NCI-H1092 (cell line): ENCODE measurements at places on chromosomes 7 and 10.

DNA sequence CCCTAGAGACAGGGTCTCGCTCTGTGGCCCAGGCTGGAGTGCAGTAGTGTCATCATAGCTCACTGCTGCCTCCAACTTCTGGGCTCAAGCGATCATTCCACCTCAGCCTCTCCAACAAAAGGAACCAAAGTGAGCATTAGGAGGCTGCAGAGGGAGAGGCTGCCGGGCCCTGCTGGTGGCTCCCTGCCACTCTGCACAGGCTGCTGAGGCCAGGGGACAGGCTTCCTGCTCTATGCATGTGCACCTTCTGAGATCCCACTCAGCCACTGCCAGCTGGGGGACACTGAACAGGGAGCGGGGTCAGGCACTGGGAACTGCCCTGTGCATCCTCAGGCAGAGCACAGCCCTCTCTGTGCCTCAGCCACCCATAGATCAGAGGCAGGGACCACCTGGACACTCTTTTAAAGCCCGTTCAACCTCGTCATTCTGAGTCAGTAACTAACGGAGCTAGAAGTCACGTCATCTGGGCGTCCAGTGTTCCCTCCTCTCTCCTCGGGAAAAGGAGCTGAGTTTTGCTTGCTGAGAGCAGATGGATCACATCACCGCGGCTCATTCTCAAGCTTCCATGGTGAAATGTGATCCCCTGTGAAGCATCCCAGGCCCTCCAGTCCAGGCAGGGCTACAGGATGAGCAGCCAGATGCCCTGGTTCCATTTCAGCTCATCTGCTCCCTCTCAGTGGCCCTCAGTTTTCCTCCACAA is 109.6 kb downstream of the MYL10 start:
- no peak for DNase-seq

DNA sequence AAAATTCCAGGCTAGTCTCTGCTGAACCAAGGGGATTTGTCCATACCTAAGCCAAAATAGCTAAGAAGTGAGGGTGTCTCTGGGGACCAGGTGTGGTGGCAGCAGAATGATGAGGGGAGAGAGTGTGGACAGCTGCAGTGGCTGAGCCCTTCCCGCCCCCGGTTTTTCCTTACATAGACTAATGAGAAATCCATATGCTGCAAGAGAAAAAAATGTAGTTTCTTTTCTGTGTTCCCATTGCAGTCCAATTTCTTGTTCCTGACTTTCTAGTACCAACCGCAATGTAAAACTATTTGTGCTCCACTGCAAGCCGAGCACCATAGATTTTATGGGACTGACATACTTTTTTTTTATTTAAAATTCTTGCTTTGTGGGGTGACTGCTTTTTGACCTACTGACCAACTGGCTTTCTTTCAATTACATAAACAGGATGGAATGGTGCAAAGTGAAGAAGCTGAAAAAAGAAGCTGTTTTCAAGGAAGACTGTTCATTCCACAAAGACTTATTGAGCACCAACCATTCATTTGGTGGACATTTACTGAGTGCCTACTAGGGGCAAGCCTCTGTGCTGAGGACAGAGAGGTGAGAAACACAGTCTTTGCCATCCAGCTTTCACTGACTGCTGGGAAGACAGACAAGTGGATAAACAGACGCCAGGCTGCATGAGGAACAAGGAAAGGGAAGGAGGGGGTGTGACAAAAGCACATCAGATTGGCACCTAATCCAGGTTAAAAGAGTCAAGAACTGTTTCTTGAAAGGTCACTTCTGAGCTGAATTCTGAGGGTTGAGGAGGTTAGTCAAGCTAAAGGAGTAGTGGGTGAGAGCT is 9.8 kb downstream of the CEP41 start:
- peak; percentile 77 for DNase-seq

GRCh38 chr10:48938281-48938680 is 1.4 kb downstream of the LRRC18 start:
- DNase-seq = no peak

- no peak for DNase-seq
Measured at GRCh38 chr7:107560898-107561516, 2.7 kb downstream of the COG5 start.

GRCh38 chr7:25615593-25615992 is 387.3 kb upstream of the NPVF start:
- no peak for DNase-seq

- DNase-seq = no peak
Measured at GRCh38 chr10:17649836-17650235, 5.9 kb downstream of the STAM start.

DNA sequence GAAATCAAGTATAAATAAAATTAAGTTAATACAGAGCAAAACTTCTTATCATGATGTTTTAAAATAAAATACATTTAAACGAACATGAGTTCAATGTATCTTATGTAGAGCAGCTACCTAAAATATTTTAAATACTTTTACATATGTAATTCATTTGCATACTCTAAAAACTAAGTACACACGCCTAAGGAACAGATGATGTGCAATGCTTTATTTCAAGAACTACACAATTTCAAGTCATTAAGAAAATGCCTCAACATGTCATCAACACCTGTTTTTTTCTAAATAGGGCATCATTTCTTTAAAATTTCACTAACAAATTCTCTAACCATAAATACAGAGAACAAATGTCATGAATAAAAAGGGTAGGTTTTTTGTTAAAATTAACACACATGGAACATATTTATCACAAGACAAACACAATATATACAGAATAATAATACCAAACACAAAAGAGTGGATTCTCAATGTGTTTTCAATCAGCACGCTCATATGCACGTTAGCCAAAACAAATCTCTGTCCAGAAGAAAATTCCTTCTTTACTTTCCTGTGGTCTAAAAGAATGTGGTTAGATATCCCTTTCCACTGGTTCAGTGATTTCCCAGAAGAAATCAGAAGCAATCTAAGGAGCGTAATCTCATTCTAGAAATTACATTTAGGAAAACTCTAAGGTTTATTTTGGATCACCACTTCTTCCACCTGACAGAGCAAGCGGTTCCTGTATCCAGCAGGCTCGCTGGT is 73.0 kb upstream of the PFKP start:
- no peak for DNase-seq

DNA sequence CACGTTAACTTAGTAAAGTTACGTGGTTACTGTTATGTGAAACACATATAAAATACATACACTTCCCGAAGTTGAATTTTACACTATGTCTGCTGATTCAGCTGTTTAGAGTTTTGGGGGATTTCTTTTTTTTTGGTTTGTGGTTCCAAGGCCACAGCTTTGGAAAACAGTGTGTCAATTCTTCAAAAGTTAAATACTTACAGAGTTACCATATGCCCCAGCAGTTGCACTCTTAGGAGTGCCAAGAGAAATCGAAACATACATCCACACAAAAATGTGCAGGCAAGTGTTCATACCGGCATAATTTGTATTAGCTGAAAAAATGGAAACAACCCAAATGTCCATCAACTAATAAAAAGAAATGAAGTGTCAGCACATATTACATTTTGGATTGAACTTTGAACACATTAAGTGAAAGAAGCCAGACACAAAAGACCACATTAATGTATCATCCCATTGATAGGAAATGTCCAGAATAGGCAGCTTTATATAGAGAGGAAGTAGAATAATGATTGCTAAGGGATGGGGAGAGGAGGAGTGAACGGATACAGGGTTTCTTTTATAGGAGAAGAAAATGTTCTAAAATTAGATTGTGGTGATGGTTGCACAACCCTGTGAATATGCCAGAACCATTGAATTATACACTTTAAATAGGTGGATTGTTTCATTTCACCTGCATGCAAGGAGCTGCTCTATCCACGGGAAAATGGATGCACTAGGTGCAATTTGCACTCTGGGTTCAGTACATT is 17.6 kb downstream of the APBB1IP start:
- no peak for DNase-seq

DNA sequence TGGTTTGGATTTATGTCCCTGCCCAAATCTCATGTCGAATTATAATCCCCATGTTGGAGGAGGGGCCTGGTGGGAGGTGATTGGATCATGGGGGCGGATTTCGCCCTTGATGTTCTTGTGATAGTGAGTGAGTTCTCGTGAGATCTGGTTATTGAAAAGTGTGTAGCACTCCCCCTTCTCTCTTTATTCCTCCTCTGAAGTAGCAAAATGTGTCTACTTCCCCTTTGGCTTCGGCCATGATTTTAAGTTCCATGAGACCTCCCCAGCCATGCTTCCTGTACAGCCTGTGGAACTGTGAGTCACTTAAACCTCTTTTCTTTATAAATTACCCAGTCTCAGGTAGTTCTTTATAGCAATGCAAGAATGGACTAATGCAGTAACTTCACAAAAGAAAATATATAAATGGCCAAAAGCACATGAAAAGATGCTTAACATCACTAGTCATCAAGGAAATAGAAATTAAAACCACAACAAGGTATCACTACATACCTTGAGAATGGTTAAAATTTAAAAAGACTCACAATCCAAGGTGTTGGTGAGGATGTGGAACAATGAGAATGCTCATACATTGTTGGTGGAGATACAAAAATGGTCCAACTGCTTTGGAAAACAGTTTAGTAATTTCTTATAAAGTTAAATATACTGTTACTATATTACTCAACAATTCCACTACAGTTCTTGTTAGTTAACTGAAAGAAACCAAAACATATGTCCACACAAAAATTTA is 218.7 kb downstream of the SNX10 start:
- no peak for DNase-seq

DNA sequence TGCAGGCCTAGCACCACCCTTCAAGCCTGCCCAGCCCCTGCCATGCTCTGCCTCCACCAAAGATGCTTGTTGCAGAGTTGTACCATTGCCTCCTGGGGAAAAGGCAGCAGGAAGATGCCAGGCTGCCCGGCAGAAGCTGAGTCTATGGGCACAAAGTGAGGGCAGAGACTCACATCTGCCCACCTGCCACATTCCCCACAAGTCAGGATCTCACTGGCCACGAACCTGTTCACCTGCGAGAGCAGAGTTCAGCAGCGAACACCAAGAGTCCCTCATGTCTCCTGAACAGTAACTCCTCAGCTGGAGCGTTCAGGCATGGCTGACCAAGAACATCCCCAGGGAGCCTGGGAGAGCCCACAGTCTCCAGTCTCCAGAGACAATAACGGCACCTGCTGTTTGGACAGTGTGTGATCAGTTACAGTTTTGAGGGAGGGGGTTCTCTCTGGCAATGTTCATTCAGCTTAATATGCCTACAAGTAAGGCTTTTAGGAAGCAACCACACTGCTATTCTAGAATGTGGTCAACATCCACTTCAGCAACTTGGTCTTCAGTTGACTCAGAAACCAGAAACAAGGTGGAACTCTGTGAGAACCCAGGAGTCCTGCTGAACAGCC is 78.5 kb downstream of the GRID1 start:
- peak; percentile 30 for DNase-seq

DNA sequence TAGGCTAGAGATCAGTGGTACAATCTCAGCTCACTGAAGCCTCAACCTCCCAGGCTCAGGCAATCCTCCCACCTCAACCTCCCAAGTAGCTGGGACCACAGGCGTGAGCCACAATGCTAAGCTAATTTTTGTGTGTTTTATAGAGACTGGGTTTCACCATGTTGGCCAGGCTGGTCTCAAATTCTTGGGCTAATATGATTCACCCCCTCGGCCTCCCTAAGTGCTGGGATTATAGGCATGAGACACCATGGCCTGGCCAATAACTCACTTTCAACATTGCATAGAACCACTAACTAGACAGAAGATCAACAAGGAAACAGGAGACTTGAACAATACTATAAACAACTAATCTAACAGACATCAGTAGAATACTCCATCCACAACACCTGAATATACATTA is 191.7 kb downstream of the LRRN3 start:
- DNase-seq = no peak

DNA sequence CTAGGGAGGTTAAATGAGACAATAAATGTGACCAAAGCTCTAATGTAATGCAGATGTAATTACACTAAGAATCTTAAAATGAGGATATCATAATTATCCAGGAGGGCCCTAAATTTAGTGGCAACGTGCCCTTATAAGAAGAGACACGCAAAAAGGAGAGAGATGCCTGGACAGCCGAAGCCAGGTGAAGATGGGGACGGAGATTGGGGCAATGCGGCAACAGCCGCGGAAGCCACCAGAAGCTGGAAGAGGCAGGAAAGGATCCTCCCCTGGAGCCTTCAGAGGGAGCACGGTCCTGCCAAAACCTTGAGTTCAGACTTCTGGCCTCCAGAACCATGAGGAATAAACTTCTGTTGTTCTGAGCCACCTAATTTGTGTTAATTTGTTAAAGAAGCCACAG is 25.3 kb upstream of the C10orf71 start:
- no peak for DNase-seq

DNA sequence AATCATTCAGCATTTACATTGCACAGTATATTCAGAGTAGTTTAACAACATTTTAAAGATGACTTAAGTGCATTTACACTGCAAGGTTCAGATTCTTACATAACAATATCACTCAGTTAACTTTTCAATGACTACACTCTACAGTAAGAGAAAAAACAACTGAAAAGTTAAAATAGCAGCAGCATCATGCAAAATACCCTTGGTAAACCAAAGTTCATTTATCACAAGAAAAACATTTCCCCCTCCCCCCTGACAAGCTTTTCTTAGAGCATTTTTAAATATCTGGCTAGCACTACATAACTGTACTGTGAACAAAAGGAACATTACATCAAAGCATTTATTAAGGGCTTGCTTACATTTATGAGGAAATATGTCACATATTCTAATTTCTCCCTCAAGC is 179.5 kb upstream of the HGF start:
- no peak for DNase-seq

- no peak for DNase-seq
Measured at GRCh38 chr10:1289591-1289990, 233.4 kb downstream of the WDR37 start.

DNA sequence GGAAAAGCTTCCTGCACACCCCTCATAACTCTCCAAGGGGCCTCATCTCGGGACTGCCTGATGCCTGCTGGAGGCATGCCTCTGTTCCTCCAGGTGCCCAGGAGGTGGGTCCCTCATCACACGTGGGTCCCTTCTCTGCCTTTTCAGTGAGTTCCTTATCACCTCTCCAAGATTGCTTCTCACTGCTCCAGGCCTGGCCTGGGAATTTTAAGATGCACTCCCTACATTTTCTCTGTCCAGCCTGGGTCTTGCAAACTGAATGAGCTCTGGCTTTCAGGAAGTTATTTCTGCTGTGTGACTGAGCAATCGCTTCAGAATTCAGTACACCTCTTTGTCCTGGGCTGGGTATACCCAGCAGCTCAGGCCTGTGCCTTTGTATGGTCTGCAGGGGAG is 43.8 kb downstream of the LRRC18 start:
- no peak for DNase-seq

DNA sequence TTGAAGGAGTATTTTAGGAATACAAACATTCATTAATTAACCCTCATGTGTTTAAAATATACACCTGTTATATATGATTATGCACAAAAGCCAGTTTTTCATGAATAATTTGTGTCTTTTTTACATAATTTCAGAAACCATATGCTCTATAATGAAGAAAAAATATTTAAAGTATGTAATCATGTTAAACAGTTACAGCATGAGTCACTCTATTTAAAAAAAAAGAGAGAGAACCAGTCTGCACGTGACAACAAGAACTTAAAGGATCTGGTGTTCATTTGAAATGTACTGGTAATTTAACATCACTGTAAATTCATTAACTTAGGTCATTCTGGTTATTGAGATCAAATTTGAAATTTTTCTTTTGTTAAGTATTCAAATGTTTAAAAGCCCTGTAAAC is 228.5 kb downstream of the CACNB2 start:
- DNase-seq = no peak

GRCh38 chr10:680146-680545 is 9.3 kb downstream of the DIP2C start:
- no peak for DNase-seq

- DNase-seq = no peak
Measured at GRCh38 chr7:46764100-46764936, 817.6 kb downstream of the TNS3 start.

GRCh38 chr10:69479240-69480067 is 28.2 kb downstream of the TSPAN15 start:
- peak; percentile 40 for DNase-seq
